ENCODE measurements at places on chromosomes 5 and 9. TPM values are rescaled to one million over a fixed set of nuclear protein-coding genes. Genes with fewer than 3 reads are reported as not detected.

CAVIN4 gene
- 0.11 TPM for polyA plus RNA-seq

IL4 gene
- polyA plus RNA-seq = not detected

LHX3 gene
- polyA plus RNA-seq = not detected

ZNF879 gene
- polyA plus RNA-seq = 2.8 TPM

PCDHA10 gene
- 23.1 TPM for polyA plus RNA-seq

ITGA1 gene
- 8.4 TPM for polyA plus RNA-seq

FAM151B gene
- polyA plus RNA-seq = 1.7 TPM

LCN12 gene
- not detected for polyA plus RNA-seq

Measured in Purkinje cell (primary cell).